ENCODE measurements at places on chromosomes 6 and 20. TPM values are rescaled to one million over a fixed set of nuclear protein-coding genes. Genes with fewer than 3 reads are reported as not detected.

The WFDC8 gene
- not detected for total RNA-seq

The RTF2 gene
- total RNA-seq = 120 TPM

The GJA10 gene
- total RNA-seq = not detected

The E2F1 gene
- 73.9 TPM for total RNA-seq

The MRPL18 gene
- 77.7 TPM for total RNA-seq

The TXNDC5 gene
- 63.8 TPM for total RNA-seq

The HLA-F gene
- 293 TPM for total RNA-seq

The SLC9A8 gene
- total RNA-seq = 22.3 TPM

The DNMT3B gene
- 3.5 TPM for total RNA-seq

The SNAI1 gene
- total RNA-seq = 0.52 TPM

The COL11A2 gene
- 0.59 TPM for total RNA-seq

The NQO2 gene
- 40.5 TPM for total RNA-seq

The KIF25 gene
- total RNA-seq = not detected

The STK38 gene
- total RNA-seq = 76.7 TPM

The C6orf163 gene
- 1.3 TPM for total RNA-seq

The XRN2 gene
- total RNA-seq = 69.5 TPM

The ZKSCAN8 gene
- total RNA-seq = 19.5 TPM

The UST gene
- total RNA-seq = 0.25 TPM

The C6orf52 gene
- total RNA-seq = 0.93 TPM

The ZNF391 gene
- total RNA-seq = 0.39 TPM

The RARS2 gene
- total RNA-seq = 27.4 TPM

The ZNF334 gene
- 1.3 TPM for total RNA-seq

The KHDC1 gene
- 6.5 TPM for total RNA-seq

The MSH5 gene
- 76.5 TPM for total RNA-seq

The DSP gene
- 0.02 TPM for total RNA-seq

The GRM1 gene
- total RNA-seq = not detected

The CALHM6 gene
- 20.7 TPM for total RNA-seq

The FARS2 gene
- total RNA-seq = 19.5 TPM
